Fibroblast of skin of right biceps (primary cell): ENCODE measurements at places on chromosomes 11 and 22.
A peak's percentile ranks its signal among the peaks of the same experiment; 100 is the strongest.

GRCh38 chr11:27371489-27371888 lies 8.5 kb upstream of the CCDC34 start:
- DNase-seq: no peak

- no peak for DNase-seq
Observed at GRCh38 chr11:104763930-104764709, 134.1 kb downstream of the CASP12 start.

- DNase-seq: peak; percentile 24
Observed at GRCh38 chr11:81987829-81988472, 745.7 kb downstream of the FAM181B start.

DNA sequence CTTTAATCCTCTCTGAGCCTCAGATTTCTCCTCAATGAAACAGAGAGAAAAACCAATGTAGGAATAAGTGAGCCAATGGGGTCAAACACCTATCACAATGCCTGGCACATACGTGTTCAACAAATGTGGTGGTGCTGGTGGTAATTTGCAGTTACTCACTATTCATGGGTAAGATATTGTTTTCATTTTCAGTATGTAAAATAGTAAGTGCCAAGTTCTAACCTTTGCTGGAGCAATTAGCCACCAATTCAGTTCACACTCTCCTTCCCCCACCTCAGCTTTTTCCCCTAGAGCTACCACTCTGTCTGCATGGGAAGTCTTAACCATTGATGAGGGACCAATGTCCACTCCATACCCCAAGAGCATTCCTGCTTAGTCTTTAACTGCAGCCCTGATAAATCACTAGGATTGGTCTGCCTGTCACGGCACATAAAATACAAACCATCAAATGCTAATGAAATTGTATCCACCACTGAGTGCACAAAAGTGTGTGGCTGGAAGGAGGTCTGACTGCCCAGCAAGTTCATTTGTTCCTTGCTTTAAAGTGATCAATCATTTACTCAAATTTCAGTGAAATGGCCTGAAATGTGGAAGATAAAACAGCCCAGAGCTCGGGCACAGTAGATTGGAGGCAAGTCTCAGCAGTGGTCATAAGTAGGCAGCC lies 187.4 kb upstream of the API5 start:
- DNase-seq: no peak

DNA sequence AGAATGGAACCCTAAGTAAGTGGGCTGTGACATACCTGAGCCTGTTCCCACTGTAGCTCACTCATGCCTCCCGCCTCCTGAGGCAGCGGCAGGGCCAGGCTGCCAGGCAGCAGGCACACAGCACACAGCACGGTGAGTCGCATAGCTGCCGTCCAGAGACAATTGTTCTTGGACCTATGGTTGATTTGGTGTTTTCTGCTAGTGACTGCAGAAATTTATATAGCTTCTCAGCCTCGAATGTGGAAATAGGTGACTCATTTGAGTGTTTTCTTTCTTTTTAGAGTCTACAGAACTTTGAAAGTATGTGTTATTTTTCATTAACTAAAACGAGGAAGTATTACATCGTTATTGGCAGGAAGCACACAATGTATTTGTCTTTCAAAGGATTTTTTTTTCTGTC lies at the start of gene MMP7:
MMP7 (minus strand) TSS at position 190 of the 400 bp plus-strand sequence; CDS start at position 143, 47 bp downstream.
- peak; percentile 69 for DNase-seq

- no peak for DNase-seq
Observed at GRCh38 chr11:41031551-41032060, 427.8 kb downstream of the LRRC4C start.

DNA sequence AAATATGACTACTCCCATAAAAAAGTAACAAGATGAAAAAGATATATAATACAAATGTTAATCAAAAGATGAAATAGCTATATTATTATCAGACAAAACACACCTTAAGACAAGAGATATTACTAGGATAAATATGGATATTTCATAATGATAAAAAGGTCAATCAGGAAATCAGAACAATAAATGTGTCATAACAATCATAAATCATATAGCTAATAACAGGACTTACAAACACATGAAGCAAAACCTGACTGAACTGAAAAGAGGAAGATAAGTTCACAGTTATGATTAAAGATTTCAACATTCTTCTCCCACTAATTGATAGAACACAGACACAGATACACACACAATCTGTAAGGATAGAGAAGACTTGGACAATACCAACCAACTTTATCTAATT lies 47.2 kb downstream of the EIF3M start:
- DNase-seq: no peak

DNA sequence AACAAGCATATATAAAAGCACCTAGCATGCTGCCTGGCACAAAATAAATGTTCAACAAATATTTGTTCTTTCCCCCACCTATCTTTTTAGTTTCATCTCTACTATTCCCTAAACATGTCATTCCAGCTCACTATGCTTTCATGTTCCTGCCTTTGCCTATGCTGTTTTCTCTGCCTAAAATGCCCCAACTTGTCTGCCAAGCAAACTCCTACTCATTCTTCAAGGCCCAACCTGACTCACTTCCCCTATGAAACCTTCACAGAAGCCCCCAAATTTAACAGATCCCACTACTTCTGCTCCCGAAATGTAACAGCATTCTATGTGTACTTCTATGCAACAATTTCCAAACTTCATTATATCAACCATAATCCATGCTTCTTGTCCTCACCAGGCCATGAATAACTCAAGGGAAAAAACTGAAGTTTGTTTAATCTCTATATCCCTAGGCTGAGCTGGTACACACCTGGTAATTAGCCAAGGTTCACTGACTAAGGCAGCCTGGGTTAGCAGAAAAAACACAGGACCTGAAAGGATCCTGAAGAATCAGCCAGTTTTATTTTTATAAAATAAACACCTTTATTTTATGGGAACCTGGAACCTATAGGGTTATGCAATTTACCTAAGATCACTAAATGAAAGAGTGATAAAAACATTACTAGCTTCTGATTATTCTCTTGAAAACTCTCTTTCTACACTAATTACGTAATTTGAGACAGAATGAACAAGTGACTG lies 72.2 kb downstream of the PAK1 start:
- no peak for DNase-seq

DNA sequence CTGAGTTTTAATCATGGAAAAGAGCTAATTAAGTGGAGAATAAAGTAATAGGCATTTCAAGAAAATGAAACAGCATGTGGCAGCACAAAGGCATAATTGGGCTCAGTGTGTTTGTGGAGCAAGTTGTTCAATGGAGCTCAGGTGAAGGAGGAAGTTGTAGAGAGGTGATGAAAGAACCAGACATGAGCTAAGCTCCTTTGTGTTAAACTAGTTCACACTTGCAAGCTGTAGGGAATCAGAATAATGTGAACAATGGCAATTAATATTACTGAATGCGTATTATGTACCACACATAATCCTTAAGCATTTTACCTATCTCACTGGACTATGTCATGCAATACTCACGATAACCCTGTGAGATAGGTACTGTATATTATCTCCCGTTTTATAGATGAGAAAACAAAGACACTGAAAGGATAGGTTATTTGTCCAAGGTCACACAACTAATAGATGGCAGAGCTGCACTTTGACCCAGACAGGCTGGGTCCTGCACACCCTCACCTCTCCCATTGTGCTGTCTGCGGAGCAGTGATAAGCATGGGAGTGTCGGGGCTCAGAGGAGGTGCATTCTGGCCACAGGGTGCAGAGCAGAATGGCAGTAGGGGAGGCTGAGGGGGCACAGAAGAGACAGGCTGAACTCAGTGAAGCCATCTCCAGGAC lies 8.9 kb downstream of the OLFML1 start:
- DNase-seq: no peak

DNA sequence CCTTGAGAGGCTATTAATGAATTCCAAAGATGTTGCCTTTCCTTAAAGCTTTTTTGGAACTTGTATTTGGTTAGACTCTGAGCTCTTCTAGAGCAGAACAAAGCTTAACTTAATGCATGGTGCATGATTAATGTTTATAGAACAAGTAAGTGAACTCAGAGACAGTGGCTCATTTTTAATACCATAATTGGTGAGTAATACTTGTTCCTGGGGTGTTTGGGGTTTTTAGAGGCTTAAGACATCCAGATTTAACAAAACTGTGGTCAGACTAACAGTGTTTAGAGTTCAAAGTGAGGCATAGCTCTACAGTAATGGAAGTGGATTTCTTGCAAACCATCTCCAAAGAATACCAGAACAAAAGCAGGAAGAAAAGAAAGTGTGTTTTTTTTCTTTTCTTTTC lies 73.7 kb upstream of the CTSC start:
- DNase-seq: peak; percentile 86

DNA sequence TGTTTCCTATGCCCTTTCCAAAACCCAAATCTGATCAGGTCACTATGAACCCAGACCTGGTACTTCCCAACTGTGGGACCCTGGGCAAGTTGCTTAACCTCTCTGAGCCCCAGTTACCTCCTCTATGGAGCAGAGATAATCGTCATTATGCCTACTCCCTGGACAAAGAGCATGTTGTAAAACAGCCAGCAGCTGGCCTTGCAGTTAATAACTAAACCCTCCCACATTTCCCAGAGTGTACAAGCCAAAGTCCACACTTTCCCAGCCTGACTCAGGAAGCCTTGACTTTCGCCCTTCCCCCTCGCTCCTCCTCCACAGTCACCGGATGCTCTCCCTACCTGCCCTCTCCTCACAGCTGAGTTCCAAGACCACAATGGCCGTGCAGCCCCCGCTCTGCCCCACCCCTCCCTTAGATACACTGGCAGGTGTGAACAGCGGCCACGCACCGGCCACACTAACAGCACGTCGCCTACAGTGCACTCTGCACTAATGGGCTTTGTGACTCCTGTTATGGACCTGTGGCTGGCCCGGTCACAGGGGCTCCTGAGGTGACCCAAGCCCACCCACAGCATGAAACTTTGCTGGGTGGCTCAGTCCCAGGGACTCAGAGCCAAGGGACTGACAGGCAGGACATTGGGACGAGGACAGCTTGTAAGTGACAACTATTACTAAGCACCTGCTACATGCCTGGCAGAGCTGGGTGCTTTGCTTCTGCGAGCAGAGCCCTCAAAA lies 15.6 kb upstream of the MFNG start:
- peak; percentile 81 for DNase-seq

DNA sequence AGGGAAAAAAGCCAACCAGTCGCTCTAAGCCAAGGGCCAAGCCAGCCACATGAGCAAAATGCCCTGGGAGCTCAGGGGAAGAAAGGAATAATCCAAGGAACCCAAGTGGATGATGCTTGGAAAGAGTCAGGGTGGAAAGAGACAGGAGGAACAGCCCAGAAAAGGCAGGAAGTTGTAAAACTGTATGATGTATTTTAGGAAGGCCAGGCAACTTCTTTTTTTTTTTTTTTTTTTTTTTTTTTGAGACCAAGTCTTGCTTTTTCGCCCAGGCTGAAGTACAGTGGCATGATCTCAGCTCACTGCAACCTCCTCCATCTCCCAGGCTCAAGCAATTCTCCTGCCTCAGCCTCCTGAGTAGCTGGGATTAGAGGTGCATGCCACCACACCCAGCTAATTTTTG lies 1.6 kb downstream of the LGALS12 start:
- DNase-seq: no peak

DNA sequence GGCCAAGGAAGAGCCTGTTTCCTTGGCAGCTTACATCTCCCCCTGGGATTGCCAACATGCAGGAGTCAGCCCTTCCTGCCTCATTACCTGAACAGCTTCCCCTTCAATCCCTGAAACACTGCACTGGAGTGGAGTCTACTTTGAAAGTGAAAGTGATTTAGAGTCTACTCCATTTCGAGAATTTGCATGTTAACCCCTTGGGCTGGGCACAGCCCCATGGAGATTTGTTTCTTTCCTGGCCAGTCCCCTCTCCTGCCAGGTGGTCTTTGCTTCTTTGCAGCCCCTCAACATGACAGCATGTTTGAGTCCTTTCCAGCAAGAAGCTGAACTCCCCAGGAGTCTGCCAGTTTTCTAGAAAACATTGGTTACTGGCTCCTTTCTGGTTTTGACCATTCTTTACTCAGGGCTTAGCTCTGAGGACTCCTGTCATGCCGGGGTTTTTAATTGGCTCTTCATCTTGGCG lies 59.9 kb downstream of the TRAF6 start:
- no peak for DNase-seq

DNA sequence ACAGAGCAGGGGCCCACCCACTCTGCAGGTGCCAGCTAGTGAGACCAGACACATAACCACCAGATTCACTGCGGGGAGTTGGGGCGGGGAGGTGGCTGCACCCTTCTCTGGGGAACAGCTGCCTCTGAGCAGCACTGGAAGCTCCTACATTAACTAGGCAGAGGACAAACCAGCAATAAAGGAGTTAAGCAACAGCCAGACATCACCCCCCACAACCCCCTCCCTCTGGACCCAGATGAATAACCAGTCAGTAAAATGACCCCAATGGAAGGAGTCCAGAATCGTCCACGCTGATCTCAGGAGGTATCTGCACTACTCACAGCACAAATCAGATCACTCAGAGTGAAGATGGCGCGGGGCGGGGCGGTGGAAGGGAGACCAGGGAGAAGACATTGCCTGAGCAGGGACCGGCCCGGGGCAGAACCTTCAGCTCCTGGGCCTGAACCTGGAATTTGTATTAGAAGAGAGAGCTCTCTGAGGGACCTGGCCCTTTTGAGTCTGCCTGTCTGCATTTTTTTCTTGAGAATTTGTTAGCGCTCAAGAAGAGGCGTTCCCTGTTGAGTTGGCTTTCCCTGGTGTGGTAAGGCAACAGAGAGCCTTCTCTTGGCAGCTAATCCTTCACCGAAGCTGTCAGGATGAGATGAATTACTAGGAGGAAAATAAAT lies 125.5 kb upstream of the NCAM1 start:
- DNase-seq: no peak

GRCh38 chr11:9692691-9693090 lies 28.8 kb downstream of the SWAP70 start:
- DNase-seq: no peak

DNA sequence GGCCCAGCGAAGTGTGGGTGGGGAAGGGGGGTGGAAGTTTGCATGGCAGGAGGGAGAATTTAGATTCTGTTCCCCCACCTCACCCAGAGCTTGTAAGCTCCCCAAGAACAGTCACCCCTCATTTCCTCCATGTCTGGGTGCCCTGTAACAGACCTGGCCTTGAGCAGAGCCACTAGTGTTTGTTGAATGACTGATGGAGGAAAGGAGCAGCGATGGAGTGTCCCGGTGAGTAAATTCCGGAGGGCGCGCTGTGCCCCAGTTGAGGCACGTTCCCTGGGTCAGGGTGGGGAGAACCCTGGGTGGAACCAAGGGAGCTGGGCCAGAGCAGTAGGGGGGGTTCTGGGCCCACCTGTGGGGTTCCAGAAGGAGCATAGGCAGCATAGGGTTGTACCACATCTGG lies 827 bp downstream of the NAALADL1 start:
- DNase-seq: no peak
